ENCODE measurements at places on chromosomes 4 and X.

DNA sequence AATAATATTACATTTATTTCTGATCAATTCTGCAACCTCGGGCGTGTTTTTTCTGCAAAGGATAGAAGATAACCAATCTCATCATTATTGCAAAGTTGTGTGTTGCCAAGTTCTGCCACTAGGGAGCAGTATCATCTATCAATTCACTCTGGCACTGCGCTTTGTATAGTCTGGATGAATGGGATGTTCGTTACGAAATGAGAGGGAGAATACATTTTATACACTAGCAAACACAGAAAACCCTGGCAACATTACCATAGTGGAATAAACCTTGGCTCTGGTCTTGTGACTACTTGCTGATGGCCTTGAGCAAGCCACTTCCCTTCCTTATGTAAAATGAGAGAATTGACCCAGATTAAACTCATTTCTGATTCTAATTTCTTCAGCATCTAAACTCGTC lies 97.5 kb upstream of the ZNF518B start:
- peak; percentile 81 for DNase-seq

GRCh38 chr4:74370912-74371311 lies 6.0 kb downstream of the EREG start:
- peak; percentile 77 for DNase-seq

DNA sequence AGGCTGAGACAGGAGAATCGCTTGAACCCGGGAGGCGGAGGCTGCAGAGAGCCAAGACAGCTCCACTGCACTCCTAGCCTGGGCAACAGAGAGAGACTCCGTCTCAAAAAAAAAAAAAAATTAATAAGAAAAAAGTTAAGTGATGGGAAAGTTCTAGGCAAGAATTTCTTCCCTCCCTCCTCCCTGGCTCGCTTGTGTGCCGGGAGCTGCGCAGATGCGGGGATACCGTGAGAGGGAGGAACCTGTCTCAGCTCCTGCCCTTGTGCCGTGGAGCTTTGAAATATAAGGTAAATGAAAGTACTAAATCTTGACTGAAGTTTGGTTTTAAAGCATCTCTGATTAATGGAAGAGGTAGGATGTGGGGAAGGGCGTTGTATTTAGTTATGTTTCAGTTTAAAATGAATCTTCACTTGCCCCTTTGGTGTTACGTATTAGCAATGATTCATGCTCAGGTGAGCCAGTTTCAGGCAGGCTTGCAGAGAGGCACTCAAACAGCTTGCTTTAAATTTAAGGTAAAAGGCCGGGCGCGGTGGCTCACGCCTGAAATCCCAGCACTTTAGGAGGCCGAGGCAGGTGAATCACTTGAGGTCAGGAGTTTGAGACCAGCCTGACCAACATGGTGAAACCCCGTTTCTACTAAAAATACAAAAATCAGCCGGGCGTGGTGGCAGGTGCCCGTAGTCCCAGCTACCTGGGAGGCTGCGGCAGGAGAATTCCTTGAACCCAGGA lies 1.4 kb upstream of the UFSP2 start:
- DNase-seq, result no peak

DNA sequence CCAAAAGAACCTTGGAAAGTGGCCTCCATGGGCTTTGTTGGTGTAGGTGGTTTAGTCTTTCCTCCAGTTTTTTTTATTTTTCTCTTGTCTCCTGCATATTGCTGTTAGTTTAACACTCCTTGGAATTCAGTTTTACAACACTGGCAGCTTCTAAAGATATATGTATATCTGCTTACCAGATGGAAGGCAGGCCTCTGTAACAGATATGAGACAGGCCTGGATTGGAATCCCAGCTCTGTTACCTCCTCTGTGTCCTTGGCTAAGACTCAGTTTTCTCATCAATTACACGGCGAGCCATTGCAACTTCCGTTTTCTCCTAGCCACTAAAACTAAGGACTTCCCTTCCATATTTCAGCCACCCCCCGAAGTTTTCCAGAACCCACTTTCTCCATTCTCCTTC lies 133.4 kb upstream of the SMAD1 start:
- DNase-seq, result no peak

DNA sequence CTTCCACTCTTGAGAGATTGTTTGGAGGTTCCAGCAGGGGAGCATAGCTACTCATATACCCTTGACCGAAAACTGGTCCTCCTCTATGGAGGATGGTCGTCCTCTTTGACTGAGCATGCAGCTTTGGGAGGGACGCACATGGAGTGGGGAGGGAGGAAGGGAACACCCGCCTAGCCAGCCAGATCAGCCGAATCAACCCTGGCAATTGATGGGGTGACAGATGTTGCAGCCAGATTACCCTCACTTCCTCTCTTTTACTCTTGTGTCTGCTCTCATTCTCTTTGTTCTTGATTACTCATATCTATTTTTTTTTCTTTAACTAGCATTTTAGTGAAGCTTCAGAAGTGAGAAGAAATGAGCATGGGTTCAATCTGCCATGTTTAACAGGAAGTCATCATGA lies 19.6 kb downstream of the MGST2 start:
- DNase-seq, result no peak

DNA sequence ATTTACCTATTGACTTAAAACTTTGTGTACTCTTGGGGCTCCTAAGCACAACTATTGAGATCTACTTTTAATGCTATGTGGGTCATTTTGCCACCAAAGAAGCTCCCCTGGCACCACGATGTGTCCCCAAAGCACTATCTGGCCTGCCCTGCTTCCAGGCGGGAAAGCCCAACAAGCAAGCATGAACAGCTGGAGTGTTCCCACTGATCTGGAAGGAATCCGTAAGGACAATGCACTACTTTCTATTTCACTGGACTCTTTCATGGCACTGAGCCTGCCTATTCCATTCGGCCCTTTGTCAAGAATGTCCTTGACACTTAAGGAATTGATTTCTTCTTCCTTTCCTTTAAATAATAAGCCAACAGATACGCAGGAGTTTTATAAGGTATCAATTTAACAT lies 38.8 kb downstream of the GRIA3 start:
- DNase-seq, result no peak

Data from Karpas-422 (cell line).